Natural killer cell treated with Interleukin-12 subunit alpha and Interleukin-12 subunit beta and Interleukin-15 and Interleukin-18, amount 100 ng/mL, for 72 hours (primary cell): ENCODE measurements at places on chromosomes 3 and 15.

DNA sequence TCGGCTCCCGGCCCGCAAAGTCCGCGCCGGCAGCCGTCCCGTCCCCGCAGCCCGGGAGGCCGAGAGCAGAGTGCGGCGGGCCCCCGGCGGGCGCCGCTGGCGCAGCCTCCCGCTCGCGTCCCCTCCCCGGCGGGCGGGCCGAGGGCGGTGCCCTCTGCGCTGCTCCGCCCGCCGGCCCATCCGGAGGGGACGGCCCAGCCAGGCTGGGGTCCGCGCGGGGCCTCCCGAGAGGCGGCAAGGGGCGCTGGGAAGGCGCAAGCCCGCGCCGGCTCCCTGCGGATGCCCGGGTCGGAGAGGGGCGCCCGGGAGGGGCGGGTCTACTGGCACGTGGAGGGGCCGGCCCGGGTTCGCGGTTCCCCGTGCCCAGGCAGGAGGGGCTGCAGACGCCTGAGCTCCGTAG is at the start of the genes CLCN2 and POLR2H:
CLCN2 (minus strand) TSS at position 74 of the 400 bp plus-strand sequence. CDS start 126 bp downstream, outside the sequence.
POLR2H (plus strand) TSS at position 179 of the 400 bp plus-strand sequence. CDS start 1,783 bp downstream, outside the sequence.
- peak; percentile 78 for DNase-seq

- no peak for DNase-seq
These were observed 7.6 kb upstream of the ACOX2 start for GRCh38 chr3:58544541-58544940.

GRCh38 chr3:129100274-129100673 is 21.3 kb downstream of the RAB43 start:
- no peak for DNase-seq

DNA sequence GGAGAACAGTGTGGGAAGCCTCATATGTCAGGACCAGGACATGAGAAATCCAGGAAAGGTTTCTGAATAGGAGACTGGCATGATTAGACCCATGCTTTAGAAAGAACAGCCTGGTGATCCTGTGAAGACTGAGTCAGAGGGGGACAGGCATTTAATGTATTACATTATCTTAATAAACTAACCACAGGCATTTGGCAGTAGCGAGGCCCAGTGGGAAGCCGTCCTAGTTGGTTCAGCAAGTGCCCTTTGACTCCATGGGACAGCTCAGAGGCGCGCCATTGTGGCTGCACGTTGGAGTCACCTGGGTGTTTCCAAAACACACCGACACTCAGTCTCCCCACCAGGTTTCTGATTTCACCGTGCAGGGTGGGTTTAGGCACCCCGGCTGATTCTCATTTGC is 90.5 kb upstream of the DGKG start:
- DNase-seq: no peak

DNA sequence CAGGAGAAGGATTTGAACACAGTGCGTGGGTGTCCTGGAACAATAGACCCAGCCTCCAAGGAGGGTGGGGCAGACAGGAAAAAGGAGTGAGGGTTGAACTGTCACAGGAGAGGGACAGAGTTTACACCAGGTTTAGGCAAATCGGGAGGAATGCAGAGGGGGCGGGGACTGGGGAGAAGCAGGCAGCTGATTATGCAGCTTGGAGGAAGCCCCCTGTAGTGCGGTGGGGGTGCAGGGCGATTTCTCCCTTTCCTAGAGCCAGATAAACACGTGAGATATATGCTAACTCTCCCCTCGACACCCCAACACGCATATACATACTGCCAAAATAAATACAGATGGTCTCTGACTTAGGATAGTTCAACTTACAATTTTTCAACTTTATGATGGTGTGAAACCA is 108.6 kb upstream of the PRR20G start:
- DNase-seq: no peak

DNA sequence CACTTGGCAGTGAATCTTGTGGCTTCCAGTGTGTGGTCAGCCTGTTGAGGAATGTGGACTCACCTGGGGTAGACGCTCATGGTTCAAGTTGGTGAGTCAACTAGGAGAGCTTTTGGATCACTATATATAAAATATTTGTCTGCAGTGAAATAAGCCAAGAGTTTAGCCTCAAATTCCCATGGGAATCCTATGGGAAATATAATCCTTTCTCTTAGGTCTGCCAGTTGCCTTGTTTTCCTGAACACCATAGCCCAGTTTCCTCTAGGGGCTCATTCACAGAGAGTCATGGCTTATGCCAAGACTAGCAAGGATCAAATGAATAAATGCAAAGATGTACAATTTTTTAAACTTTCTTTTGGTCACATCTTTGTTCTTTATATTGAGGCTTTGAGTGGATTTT is 100.1 kb upstream of the NPHP3 start:
- no peak for DNase-seq

DNA sequence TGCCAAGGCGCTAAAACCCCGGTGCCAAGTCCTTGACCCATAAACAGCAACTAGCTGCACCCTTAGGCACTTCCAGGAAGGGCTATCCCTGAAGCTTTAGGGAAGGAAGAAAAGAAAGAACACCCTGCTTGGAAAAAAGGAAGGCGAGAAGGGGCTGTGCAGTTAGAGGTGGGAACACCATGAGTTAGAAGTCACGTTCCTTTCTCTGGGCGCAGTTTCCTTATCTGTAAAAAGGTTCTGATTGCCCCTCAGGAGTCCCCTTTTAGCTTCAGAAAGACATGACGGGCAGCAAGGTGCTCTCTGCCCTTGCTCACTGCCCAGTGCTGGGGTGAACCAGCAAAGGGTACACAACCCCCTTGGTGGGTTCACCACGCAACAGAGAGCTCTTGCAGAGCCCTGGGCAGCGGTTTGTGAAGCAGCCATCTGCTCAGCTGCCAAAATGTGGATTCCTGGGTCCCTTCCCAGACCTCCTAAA is 798 bp downstream of the GCHFR start:
- DNase-seq: no peak

- DNase-seq: no peak
These were observed at the start of gene CLSTN2 for GRCh38 chr3:139935016-139935865. TSS of gene CLSTN2 (plus strand) at chr3:139935185.

- DNase-seq: no peak
These were observed 1.3 kb downstream of the NEDD4 start for GRCh38 chr15:55991802-55992768.

GRCh38 chr15:61483599-61483998 is 254.5 kb upstream of the RORA start:
- no peak for DNase-seq

DNA sequence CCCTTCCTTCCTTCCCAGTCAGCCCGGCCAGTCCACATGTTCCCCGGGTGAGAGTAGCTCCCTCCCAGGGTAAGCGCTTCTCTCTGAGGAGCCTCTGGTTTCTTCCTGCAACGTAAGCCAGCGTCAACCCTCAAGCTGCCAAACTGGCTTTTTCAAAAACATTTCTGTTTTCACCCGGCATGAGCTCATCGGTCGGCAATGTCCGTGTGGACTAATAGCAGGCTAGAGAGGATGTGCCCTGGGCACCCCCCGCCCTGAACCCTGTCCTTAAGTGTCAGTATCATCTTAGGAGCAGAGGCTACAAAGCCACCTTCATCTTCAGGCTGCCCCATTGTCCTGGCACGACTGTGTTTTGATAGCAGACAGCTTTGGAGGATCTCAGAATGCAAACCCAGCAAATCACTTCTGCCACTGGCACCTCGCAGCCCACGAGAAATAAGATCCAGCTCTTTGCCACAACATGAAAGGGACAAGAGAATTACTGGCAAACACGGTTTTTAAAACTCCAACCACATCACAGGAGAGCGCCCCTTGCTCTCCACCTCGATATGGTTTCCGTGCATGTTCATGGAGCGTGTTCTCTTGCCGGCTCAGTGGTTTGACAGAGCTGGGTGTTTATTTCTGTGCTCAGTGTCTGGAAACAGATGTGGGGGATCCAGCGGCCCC is 9.9 kb downstream of the ALDH1A3 start:
- no peak for DNase-seq

DNA sequence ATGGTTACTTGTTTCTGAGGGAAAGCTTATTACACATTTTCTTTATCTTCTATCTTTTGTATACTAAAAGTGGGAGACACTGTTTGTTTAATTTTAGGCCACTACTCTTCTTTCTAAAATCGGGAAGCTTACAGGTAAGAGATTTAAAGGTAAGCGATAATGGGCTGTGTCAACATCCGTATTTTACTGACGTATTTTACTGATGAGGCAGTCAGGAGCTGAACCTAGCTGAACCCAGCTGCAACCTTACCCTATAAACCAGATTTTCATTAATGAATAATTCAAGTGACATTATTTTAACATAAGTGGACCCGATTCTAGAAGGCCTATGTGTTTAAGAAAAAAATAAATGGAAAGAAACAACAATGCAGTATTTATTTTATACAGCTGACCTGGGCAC is 13.1 kb downstream of the PSMD6 start:
- no peak for DNase-seq

GRCh38 chr15:80514071-80514780 is 110.0 kb downstream of the ARNT2 start:
- no peak for DNase-seq

DNA sequence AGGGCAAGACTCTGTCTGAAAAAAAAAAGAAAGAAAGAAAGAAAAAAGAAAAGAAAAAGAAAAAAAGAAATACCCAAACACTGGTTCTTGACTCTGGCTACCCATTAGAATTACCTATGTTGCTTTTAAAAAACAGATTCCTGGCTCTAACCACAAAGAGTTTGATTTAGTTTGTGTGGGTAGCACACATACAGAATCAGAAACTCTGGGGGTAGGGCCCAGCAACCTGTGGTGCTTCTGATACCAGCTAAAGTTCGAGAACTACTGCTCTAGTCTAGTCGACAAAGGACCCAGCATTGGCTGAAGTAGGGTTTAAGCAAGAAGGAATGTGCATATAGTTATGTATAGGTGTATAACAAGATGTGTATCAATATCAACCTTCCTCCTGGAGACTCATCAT is 392.7 kb downstream of the EFHB start:
- no peak for DNase-seq

DNA sequence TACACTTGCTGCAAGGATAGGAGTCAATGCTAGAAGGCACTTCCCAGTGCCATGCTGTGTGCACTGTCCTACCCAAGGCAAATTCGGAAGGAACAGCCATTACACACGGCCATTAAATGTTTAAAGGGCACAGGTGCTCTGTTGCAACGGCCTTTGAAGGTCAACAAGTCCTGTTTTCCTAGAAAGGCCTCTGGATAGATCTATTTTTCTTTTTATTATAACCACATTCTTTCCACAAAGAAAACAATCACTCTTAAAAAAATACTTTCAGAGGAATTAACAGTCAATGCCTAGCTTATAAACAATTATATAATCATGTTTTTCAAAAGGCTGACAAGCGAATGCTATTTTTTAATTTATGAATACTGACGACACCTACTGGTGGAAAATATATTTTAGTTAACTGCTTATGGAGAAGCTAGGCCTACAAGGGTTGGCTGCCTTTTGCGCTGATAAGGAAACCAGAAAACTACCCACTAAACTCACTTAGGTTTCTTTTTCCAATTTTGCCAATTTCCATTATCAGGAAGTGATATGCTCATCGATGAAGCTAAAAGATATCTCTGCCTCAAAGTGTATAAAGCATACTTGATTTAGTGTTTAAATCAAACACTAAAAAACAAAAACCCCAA is 2.4 kb downstream of the ARHGEF3 start:
- no peak for DNase-seq

- DNase-seq: no peak
These were observed 81.1 kb downstream of the CCK start for GRCh38 chr3:42184651-42185443.

DNA sequence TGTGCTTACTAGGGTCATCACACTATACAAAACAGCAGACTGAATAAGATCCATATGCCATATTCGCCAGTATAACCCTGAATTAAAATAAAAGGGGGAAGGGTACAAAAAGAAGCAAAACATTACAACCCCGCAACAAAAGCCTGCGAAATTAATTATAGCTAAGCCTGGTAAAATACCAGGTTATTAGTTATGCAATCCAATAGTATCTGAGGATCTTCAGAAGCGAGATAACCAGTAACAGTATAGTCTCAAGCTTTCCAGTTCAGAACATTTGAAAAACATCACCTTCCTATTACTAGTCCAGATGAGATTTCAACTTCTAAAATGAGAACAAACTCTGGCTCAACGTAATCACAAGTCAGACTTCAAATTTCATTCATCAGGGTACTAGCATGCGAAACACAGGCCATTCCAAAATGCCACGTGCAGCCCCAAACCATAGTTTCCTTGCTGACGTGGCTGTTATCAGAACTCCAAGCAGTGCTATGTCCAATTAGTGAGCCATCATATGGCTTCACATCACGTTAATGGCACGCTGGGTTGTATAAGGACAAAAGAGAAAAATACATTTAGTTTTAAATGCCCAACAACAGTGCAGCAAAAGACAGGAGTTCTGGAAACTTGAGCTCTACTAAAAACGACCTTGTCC is 1.1 kb downstream of the SSR3 start:
- no peak for DNase-seq

GRCh38 chr15:66004618-66005262 is 135.4 kb downstream of the RAB11A start:
- DNase-seq: no peak

- DNase-seq: no peak
These were observed 10.8 kb upstream of the ZFYVE19 start for GRCh38 chr15:40796041-40796440.

DNA sequence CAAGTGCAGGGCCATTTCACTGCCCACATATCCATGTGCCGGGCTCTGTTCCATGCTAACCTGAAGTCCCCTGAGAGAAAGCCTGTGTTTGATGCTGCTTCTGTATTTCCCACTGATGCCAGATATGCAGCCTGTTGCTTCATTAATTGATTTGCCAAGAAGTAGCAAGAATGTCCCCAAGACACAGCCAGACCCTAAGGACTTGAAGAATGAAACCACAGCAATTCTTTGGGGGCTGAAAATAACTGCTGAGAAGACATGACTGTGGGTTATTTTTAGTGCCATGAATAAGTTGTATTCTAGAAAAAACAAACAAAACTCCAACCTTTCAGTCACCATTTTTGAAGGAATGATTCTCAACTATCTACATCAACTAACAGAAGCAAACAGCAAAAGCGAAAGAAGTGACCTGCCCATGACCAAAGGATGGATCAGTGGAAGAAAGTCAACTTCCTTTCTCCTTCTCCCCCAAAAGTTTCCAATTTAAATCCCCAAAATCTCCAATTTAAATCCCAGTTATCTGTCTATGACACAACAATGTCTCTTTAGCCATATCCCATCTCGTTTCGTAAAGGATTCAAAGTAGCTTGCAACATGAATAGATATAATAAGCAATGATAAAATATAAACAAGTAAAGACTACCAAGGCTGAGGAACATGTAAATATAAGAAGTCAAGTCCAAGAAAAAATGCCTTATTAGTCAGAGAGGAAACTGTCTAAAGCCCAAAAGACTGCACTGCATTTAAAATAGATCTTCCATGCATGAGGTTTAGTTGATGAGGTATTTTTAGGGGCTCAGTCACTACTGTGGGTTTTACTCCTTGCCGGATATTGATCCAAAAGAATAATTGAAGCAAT is 226.8 kb downstream of the DTWD1 start:
- DNase-seq: no peak

DNA sequence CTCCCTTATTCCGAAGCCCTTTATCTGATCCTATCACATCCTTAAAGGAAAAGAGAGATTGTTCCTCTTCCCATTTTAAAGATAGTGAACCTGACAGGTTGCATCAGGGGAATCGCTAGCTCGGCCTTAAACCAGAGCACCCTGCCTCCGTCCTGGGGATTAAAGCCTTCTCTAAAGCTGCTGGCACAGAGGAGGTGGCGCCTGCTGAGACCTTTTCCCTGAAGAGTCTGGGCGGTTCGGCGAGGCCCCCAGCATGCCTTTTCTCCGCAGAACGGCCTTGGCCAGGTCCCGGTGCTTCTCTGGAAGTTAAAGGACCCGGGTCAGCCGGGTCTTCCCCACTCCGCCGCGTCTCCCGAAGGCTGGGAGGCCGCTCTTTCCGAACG is 593 bp downstream of the FAM219B start:
- DNase-seq: no peak
